CD8-positive, alpha-beta T cell (primary cell): ENCODE measurements at places on chromosomes 5 and 9.

DNA sequence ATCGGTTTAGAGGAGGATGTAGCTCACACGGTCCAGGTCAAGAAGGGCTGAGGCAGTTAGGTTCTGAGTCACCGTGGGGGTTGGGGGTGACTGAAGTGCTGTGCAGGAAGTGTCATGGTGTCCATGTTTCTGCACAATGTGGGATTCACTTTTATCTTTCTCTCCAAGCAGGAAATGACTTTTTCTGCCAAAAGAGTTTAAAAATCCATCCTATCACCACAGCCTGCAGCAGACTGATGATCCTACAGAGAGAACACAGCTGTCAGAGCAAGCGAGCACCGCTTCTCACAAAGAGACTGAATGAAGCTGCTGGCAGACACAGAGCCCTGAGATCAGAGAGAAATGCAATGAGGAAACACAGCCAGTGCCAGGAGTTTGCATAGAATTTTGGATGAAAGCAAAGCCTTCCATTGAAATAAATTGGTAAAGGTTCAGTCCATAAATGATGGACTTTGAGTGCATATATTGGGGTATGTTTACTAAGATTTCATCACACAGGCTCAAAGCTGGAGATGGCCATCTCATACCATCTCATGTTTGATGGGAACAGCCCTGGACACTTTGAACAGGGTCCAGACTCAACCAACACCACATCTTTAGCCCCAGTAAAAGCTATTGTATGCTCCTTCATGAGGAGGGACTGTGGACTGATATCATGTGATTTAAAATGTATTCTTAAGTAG is 213.9 kb upstream of the FBXL7 start:
- no peak for DNase-seq

DNA sequence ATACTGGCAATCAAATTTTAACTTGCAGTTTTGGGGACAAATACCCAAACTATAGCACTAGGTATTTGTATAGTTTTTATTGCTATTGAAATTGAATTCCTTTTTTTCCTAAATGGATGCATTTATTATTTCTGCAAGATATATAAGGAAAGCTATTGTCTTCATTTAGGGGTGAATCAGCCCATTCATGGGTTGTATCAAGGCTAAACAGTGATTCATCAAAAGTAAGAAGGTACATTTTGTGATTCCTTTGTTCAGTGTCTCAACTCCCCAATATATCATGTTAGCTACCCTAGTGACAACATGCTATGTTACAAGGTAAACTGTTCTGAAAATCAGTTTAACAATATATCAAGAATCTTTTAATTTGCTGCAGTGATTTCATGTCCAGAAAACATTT is 185.7 kb downstream of the PLK2 start:
- DNase-seq = no peak

DNA sequence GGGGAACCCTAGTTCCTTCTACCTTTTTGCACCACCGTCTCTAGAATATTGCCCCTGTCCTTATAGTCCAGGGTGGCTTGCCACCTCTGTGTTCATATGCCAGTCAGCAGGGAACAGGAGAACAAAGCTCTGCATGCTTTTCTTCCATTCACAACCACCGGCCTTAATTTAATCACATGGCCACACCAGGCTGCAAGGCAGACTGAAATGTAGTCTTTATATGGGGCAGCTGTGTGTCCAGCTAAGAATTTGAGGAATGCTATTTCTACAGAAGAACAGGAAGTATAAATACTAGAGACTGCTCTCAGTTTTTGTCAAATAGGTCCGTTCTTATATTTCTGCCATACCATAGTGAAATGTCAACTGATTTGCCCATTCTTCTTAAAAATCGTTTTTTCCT is 5.8 kb downstream of the C5orf22 start:
- no peak for DNase-seq

DNA sequence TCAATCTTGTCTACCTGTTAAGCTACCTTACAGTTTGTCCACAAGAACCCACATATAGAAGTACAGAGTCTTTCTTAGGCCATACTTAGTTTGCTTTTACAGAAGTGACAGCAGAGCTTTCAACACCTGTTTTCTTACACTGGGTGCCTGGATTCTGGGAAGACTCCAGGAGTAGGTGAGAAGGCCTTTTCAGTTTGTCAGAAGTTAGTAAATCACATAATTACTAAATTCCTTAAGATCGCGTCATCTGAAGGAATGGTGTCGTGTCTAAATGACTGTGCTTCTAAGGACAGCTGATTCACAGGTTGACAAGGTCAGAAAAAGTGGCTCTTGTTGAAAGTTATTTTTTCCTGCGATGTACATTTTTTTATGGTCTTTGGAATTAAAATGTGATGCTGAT is 97.0 kb upstream of the FAM120A start:
- no peak for DNase-seq

DNA sequence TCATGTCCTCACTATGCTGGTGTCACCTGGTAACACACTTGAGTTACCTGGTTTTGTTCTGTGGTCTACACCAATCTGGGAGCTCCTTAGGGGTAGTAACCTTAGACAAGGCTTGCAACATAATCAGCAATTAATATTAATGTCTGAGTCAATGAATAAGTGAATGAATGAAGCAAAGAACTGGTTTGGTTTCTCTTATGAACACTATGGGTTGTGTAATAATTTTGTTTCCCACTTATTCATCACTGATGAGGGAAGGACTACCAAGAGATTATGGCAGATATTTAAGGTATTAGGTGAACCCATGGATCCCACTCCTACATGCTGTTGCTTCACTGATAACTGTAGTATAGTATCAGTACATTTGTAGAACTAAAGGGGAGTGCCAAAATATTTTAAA is 116.0 kb downstream of the SLC12A2 start:
- DNase-seq = no peak

GRCh38 chr5:34715711-34716110 is 59.6 kb downstream of the RAI14 start:
- no peak for DNase-seq

- DNase-seq = no peak
Observed at GRCh38 chr5:160480652-160481051, 59.0 kb downstream of the PTTG1 start.

DNA sequence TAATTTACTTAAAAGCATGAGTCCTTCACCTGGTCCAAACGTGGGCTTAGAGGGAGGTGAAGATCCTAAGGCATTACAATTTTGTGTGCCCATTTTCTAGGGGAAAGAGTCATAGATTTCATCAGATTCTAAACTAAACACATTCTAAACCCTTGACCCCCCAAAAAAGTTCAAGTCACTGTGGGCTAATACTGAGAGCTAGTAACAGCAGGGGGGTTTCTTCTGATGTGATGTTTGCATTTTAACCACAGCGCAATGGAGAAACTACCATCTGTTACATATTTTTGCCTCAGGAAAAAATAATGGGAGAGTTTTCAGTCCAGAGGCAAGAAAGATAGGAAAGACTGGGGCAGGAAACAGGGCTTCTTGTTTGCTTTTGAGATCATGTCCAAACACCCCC is 110.8 kb upstream of the SLC1A3 start:
- DNase-seq = no peak

DNA sequence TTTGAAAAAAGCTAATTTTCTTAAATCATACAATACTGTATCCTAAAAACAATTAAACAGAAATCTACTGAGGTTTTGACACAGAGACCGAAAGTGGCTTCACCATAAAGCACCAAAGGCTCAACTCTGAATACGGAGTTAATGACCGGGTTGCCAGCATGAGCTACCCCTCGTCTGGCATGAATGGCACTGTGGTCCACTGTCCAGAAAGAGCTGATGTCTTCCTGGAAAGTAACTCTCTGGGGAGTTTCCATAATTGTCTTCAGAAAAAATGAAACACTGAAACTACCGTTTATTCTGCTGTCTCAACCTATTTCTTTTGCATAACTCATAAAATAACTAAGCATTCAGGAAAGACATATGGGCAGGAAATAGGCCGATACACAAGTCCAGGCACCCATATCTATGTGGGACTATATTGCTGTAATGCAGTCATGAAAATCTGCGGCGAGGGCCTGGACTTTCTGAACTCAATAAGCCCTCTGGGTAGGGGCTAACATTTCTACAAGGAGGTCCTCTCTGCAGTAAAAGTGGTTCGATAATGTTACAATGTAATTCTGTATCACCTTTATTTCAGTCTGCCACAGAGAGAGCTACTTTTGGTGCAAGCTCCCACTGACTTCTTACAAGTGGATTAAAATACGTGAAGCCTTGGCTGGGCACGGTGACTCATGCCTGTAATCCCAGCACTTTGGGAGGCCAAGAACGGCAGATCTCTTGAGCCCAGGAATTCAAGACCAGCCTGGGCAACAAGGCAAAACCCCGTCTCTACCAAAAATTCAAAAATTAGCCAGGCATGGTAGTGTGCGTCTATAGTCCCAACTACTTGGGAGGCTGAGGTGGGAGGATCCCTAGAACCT is 52.4 kb downstream of the ANKH start:
- no peak for DNase-seq

- DNase-seq = no peak
Observed at GRCh38 chr9:108297073-108297472, 558.7 kb downstream of the ACTL7B start.

GRCh38 chr5:142657446-142657845 is 28.4 kb downstream of the FGF1 start:
- DNase-seq = no peak

DNA sequence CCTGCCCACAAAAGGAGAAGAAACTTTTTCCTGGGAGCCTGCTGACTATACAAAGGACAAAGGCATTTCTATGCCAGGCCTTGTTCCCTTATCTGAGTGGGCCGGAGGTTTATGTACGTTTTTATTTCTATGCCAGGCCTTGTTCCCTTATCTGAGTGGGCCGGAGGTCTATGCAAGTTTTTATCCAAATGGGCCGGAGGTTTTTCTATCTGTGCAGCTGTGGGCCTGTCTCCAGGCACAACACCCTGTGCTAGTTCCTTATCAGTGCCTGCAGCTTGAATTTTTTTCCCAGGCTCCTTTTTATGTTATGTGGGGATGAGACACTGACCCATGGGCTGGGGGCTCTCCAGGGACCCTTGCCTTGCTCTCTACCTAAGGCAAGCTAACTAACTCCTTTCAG is 5.5 kb downstream of the SLC25A2 start:
- no peak for DNase-seq

GRCh38 chr9:89734600-89735041 is 129.8 kb downstream of the GADD45G start:
- DNase-seq = no peak

DNA sequence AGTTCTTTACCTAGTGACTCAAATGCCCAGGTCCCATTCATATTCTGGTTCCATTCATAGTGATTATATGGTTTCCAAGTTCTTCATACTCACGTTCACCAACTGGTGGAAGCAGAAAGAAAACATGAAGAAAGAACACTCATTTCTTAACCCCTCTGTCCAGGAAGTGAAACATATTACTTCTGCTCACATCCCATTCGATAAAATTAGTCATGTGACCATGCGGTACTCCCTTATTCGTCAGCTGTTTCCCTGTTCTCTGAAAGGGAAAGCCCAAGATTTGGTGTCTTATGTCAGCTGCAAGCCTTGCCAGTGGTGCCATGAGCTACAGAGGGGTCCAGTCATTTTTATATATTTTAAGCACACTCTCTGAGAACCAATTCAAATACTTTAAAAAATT is 387.0 kb upstream of the DMAC1 start:
- no peak for DNase-seq

DNA sequence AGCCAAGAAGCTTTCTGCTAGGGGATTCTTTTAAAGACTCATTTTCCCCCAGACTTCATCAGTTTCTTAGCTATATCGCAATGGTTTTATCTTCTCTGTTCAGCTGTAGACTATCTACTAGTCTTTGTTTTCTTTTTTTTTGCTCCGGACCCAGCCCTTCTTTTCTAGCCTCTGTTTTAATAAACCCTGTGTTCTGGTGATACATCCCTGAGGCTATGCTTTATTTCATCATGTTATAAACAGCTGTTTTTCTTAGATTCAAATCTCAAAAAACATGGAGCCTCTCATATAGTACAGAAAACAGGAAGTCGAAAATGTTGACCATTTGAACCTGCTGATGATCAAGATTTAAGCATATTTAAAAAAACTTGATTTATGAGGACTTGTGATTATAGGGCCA is 37.8 kb downstream of the SCGB3A1 start:
- DNase-seq = no peak

- no peak for DNase-seq
Observed at GRCh38 chr5:79011219-79011836, 26.2 kb upstream of the ARSB start.

DNA sequence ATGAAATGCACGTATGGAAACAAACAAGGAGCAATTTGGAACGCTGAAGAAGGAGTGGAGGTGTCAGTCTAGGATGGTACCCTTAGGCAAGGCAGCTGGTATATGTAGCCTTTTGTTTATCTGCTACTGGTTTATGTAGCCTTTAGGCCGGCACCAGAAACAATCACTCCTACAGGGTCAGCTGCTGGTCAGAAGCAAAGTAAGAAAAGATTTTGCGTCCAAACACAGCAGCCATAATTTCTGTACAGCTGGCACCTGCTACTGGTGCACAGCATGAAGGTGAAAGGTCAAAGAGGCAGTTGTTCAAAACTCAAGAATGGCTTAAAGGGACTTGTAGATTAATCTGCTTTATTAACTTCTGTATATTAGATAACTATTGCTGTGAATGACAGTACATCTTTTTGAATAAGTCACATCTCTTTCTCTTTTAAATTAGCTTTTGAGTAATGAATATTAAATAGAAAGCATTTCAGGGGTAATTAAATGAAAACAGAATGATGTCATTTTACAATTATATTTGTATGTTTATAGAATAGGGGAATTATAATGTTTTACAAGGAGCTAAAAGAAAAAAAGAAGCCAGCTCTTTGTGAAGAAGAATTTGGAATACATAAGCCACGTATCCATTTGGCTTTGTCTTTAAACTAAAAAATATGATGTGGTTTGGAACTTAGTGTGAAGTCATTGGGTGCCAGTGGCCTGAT is 33.1 kb upstream of the TLX3 start:
- DNase-seq = no peak

GRCh38 chr5:41788941-41789368 is 81.3 kb downstream of the OXCT1 start:
- no peak for DNase-seq

DNA sequence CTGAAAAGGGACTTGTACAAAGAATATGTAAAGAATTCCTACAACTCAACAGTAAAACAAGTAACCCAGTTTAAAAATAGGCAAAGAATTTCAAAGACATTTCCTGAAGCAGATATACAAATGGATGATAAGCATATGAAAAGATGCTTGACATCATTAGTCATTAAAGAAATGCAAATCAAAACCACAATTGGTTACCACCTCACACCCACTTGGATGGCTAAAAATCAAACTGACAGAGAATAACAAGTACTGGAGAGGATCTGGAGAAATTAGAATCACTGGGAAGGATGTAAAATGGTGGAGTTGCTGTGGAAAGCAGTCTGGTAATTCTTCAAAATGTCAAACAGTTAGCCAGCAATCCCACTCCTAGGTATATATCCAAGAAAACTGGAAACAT is 12.5 kb upstream of the FOXE1 start:
- DNase-seq = no peak

DNA sequence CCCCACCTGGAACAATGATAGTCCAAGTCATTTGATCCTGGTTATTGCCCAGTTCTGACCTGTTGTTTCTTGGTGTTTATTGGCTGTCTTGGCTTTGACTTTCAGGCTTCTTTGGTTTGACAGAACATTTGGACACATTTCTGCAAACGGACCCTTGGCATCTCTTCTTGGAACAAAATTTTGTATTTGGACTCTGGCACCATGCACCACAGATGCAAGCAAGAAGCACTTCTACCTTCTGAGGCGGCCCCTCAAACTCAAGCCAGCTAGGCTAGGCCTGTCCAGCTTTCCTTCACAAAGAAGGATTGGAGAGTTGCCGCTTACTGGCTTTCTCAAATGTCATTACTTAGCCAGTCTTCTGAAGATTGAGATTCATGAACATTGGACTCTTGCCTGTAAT is 23.1 kb upstream of the FGF10 start:
- DNase-seq = no peak
